ENCODE measurements at places on chromosomes 11 and 22.
A peak's percentile ranks its signal among the peaks of the same experiment; 100 is the strongest.

- DNase-seq: no peak
These were observed 8.5 kb downstream of the ADORA2A start for GRCh38 chr22:24435861-24436371.

- DNase-seq: no peak
These were observed 29.0 kb downstream of the PRRG4 start for GRCh38 chr11:32858731-32859130.

- DNase-seq: no peak
These were observed at the start of gene TMA7B for GRCh38 chr22:39959640-39960447. Gene TMA7B, plus strand, starts transcription at chr22:39960397. Its CDS starts 3,978 bp downstream, at chr22:39964375.

- no peak for DNase-seq
These were observed 218.5 kb upstream of the CADM1 start for GRCh38 chr11:115722711-115723110.

DNA sequence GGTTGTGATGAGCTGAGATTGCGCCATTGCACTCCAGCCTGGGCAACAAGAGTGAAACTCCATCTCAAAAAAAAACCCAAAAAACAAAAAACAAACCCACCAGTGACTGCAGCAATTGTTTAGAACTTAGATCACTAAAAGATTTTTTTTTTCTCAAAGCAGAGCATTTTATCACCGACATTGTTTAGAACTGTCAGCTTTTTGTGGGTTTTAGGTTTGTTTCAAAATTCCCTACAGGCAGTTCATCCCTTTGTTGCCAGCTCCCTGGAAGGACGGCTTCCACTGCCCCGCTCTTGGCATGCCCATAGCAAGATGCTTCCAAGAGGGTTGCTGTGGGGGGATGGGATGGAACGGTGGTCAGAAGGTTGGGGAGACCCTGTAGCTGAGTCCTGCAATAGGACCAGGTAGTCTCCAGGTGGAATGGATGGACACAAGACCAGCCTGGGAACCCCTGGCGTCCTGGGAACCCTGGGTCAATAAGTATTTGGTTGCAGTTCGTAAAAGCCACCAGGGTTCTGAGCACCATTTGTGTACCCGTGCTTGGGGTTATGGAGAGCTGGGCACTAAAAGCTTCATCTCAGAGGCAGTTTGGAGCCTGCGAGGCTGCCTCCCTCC lies 46.7 kb downstream of the TSPAN18 start:
- no peak for DNase-seq

- peak; percentile 14 for DNase-seq
These were observed 29.4 kb upstream of the SLN start for GRCh38 chr11:107741044-107741823.

DNA sequence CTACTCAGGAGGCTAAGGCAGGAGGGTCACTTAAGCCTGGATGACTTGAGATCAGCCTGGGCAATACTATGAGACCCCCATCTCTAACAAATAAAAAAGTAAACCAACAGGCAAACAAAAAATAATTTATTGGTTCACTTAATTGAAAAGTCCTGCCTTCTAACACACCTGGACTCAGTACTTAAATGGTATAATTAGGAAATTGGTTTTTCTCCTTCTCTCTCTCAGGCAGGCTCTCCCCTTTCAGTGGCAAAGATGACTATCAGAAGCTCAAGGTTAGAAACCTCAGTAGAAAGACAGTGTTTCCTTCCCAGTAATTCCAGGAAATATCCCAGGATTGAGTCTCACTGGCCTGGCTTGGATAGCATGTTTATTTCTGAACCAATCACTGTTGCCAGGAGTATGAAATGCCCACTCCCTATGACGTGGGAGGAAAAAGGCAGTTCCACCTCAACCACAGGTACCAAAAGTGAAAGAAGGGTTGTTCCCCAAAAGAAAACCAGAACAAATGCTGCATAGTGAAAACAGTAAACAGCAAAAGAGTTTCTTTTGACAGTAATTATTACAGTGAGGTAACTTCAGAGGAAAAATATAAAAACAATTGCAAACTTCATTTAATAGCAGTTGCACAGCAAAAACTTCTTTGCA lies 56.3 kb upstream of the SOX6 start:
- no peak for DNase-seq

DNA sequence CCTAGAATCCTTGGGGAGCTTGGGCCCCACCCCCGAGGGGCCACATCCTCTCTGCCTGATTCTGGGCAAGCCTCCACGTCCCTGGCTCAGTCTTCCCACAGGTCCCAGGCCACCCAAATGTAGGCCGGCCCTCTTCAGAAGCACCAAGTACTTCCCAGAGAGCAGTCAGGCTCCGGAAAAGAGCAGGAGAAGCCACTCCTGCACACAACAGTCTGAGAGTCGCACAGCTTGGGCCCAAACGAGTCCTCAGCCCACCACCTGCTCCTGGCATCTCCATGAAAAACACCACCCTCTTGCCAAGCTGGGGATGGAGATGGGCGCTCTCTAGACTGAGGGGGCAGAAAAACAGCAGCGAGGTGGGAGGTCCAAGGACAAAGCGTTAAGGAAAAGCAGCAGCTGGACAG lies 15.4 kb downstream of the EHD1 start:
- DNase-seq: no peak

DNA sequence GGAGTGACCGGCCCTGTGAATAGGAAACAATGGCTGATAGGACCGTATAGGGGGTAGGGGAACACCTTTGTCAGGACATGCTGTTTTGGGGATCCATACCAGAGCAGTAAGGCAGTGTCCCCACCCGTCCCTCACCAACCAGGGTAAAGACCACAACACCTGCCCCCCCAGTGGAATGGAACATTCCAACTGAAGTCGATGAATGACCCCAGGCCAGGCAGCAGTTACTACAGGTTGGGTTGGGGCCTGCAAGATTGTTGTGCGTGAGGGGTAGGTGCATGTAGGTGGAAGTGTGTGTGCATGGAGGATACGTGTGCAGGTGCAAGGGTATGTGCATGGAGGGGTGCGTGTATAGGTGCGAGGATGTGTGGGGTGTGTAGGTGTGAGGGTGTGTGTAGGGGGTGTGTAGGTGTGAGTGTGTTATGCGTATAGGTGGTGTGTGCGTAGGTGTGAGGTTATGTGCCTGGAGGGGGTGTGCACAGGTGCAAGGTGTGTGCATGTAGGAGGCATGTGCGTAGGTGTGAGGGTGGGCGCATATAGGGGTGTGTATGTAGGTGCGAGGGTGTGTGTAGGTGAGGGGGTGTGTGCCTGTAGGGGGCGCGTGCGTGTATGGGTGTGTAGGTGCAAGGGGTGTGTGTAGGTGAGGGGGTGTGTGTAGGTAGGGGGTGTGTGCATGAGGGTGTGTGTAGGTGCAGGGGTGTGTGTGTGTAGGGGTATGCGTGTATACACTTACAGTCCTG lies 32.9 kb downstream of the PISD start:
- no peak for DNase-seq

GRCh38 chr11:131571571-131571970 lies 201.2 kb downstream of the NTM start:
- DNase-seq: no peak

DNA sequence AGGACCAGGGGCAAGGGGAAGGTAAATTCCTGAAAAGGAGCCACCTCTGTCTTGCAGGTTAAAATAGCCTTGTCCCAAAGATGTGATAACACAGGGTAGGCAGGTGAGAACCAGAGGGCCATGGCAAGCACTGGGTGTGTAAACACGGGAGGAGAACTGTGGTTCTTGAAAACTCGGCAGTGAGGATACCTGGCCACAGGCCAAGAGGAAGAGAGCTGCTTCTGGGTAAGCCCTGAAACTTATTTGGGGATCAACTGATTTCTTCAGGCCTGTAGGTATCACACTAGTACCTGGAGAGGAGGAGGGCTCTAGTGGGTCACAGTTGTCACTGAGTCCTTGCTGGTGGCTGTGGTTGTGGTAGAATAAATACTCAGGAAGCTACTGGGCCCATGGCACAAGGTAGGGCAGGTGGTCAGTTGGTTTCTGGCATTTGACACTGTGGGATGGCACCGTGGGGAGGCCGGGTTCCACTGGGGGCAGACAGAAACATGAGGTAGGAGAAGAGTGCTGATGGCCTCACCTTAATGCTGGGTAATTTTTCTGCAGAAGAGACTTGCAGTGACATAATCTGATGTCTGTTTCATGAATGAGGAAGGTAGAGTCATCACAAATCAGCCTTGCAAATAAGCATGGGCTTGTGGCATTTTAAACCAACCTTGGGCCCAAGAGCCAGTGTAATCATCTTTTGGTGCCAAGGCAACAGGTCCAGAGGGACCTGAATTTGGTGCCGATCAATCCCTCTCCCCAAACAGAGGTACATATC lies 22.0 kb downstream of the AMPD3 start:
- DNase-seq: no peak

DNA sequence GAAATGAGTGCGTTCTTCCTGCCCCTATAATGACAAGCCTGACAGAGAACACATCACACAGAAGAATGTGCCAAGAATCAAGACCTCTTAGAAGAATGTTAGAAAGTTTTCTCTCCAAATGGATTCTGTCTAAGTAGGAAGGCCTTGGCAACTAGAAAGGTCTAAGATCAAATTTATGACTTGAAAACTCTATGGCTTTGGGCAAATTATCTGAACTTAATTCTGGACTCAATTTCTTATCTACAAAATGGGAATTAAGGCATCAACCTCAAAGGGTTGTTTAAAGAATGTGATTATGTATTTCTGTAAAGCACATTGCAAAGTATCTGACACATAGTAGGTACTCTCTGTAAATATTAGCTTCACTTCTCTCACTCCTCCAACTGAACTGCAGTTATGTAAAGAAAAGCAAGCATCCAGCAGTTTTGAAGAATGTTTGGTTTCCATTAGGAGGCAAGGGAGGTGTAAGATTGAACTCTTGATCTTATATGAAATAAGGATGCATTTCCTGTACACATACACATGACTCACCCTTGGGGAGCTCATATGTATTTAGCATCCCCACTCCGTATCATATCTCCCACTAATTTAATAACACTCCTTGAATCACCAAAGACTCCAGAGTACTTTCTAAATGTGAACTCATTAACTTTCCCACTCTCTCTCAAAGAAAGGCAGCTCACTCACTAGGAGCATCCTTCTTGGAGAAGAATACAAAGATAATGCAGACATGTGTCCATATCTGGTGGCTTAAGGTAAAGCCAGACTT lies 77.6 kb downstream of the ETS1 start:
- DNase-seq: no peak

DNA sequence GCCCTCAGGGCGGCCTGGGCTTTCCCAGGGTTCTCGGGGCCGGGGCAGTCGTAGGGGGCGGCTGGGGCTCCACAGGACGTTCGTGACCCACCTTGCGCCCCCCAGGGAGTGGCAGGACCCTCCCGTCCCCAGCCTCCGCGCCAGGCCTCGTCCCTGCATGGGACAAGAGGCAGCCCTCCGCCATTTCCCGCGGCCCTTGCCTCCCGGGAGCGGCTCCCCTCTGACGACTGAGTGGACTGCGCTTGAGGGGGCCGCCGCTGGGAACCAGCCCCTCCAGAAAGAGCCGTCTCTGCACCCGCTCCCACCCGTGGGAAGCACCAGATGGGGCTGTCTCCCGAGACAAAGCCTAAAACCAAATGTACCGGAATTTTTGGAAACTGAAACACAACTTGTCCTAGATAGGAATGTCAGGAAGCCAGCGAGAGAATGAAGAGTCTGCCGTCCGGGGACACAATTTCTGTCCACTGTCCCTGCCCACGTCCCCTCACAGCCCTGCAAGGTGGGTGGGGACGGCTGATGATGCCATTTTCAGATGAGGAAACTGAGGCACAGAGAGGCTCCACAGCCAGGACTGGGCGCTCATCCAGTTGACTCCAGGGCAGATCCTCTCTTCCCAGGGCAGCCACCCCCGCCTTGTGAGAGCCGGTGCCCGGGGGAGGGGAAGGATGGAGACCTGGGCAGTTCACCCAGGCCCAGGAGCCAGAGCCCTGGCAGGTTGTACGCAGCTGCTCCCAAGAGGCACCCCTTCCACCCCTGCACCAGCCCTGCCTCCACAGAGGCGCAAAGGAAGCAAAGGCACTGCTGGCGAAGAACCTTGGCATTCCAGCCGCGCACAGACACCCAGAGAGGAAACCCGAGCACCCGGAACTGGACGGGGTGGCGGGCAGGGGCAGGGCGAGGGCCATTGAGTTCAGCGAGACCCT lies 18.1 kb upstream of the PICK1 start:
- DNase-seq: no peak

- DNase-seq: peak; percentile 10
These were observed 20.1 kb upstream of the CARS1 start for GRCh38 chr11:3077189-3077836.

- no peak for DNase-seq
These were observed 8.5 kb downstream of the EIF3D start for GRCh38 chr22:36520423-36520822.

- DNase-seq: peak; percentile 56
These were observed 145.3 kb downstream of the NCAM1 start for GRCh38 chr11:113106507-113106906.

GRCh38 chr11:77410076-77410827 lies 63.6 kb downstream of the PAK1 start:
- no peak for DNase-seq

DNA sequence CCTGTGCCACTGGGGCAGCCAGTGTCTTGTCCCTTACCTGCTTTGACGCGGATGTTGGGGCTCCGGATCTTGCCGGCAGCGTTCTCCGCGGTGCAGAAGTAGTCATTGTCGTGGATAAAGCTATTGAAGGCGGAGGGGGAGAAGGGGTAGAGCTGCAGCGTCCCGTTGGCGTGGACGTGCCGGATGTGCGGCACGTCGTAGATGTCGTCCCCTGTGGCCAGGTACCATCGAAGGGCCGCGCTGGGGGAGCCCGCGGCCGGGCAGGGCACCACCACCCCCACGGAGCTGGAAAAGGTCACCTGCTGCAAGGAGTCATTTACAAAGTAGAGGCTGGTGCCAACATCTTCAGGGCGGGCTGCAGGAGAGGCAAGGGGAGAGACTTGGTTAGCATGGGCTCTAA lies 16.6 kb downstream of the DSCAML1 start:
- DNase-seq: no peak

- DNase-seq: no peak
These were observed 9.9 kb downstream of the MTMR2 start for GRCh38 chr11:95913830-95914615.

- no peak for DNase-seq
These were observed 40.2 kb upstream of the B3GAT1 start for GRCh38 chr11:134452026-134452837.

GRCh38 chr22:46405901-46406300 lies 70.4 kb downstream of the TRMU start:
- no peak for DNase-seq

GRCh38 chr11:803467-803742 lies 1.6 kb downstream of the PIDD1 start:
- no peak for DNase-seq

DNA sequence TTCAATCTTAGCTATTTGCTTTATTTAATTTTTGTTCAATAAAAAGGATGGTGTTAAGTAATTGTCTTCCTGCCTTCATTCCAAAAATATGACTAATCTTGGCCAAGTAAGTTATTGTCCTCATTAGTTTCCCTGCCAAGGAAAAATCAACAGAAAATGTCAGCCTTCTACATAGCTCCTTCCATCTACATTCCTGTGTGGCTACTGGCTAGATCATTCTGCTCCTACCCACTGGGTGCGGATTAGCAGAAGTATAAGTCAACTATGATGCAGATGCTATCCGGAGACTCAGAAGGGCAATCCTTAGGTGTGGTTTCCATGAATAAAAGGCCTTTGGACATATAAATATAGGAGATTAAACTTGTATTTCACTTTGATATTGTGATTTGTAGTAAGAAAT lies 154.4 kb downstream of the SBF2 start:
- peak; percentile 81 for DNase-seq

GRCh38 chr22:38260761-38261681 lies 11.8 kb downstream of the TMEM184B start:
- no peak for DNase-seq

GRCh38 chr11:58433638-58434203 lies 5.8 kb upstream of the OR5B2 start:
- no peak for DNase-seq

All from kidney glomerular epithelial cell (primary cell).